ENCODE measurements at places on chromosomes 16 and 17. TPM values are rescaled to one million over a fixed set of nuclear protein-coding genes. Genes with fewer than 3 reads are reported as not detected.

The SLC16A5 gene
- 0.88 TPM for total RNA-seq

The PRMT7 gene
- 48.9 TPM for total RNA-seq

The IL34 gene
- total RNA-seq = 20.0 TPM

The SOST gene
- total RNA-seq = not detected

DNA sequence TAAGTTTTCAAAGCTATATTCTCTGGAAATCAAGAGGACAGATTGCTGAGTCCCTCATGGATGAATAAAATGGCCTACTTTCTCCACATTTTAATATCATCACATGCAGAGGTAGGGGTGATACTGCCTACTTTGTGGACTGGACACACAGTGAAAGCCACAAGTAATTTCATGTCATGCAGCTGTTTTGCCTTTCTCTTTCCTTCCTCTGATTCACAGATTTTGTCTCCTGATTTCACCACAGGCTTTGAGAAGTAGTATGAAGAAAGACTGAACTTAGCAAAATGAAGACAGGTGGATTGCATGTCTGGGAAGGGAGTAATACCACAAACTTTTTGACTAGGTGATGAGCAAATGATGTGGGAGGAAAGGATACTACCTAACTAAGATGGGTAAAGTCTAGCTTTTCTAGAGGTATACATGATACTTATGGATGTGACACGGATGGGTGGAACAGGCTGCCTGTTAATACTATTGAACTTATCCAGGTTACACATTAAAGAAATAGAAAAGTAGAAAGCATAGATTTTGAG is 478.4 kb upstream of the GOT2 start:
- DNase-seq = peak; percentile 32

DNA sequence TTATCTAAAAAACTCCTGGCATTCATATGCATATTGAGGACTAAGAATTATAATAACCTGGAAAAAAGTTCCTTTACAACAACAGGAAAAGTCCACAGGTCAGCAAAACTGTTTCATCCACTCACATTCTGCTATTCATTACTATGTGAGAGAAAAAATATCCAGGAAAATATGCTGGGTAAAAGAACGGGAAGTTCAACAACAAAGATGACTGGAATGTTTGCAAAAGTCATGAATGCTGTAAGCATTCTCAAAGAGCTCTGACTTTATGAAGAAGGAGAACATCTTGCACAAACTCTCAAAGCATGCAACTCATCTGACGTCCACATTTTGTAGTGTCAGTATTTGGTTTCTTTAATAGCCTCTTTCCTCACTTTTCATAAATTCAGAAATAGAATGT is 56.9 kb upstream of the ALDH3A1 start:
- no peak for DNase-seq

DNA sequence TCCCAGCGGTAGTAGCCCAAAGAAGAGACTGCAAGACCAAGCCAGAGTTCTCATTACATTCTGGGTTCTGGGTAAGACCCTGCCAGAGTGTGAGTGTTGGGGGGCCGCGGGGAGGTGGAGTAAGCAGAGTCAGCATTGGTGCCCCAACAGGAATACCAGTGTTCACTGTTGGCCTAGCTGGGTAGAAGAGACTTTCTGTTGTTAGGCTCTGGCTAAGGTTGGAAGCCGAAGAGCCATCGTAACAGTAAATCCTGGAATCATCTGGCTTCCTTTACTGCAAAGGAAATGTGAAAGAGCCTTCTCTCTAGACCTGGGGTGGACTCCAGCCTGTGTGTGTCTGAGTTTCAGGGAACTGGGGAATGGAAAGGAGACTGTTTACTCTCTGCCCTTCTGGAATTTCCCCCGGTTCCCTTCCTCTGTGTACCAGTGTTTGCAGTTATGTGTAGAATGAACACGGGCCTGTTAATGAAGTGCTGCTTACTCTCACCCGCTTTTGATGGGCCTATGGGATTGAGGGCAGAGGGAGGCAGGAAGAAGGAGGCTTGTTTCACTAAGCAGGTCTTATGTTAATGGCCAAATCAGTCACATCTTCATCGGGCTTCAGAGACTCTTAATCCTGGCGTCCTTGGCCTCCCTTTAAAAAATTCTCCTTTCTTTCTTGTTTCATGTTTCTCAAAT is 68.5 kb downstream of the WWP2 start:
- no peak for DNase-seq

The GDPD1 gene
- total RNA-seq = 0.73 TPM

DNA sequence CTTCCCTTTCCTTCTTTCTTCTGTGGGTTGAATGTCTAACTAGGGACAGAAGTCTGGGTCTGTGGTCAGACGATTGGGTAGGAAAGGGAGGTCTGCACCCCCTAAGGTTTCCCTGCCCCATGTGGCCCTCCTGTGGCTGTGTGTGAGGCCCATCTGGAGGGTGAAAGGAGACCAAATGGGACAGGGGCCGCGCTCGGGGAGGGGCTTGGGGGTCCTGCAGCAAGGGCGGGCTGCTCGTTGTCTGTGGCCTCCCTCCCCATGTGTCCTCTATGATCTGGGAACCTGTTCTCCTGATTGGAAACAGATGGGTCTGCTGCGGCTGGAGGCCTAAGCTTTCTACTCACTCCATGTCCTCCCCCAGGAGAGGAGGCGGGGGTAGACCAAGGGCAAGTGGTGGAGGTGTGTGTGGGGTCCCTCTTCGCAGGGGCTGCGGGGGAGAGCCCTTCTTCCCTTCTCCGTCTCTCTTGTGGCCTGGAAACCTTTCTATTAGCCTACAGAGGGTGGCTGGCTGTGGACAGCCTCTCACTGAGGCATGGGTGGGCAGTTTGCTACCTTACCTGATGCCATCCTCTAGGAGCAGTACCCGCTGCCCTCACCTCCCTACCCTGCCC is 18.6 kb downstream of the IGFBP4 start:
- DNase-seq = no peak

DNA sequence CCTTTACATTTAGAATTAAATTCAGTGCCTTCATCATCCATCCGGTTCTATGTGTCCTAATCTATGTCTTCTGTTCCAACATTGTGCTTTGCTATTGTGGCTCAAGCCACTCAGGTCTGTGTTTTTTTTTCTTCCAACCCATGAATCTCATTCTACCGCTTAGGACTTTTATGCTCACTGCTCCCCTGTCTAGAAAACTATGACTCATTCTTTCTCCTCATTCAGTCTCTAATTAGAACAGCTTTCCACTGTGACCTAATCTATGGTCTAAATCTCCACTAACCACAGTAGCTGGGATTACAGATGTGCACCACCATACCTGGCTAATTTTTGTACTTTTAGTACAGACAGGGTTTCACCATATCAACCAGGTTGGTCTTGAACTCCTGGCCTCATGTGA is 418.7 kb downstream of the KCNJ2 start:
- no peak for DNase-seq

- DNase-seq = peak; percentile 41
Measured at GRCh38 chr16:1932050-1933028, 10.7 kb downstream of the MSRB1 start.

The TBC1D3K gene
- not detected for total RNA-seq

The LITAFD gene
- total RNA-seq = not detected

The HOXB5 gene
- total RNA-seq = 0.80 TPM

- DNase-seq = no peak
Measured at GRCh38 chr16:88767546-88768070, 17.4 kb downstream of the PIEZO1 start.

The TAX1BP3 gene
- total RNA-seq = 122 TPM

The KRTAP4-9 gene
- not detected for total RNA-seq

- no peak for DNase-seq
Measured at GRCh38 chr17:27488231-27488630, 32.0 kb downstream of the KSR1 start.

The SYT17 gene
- total RNA-seq = 0.19 TPM

- DNase-seq = peak; percentile 80
Measured at GRCh38 chr17:44556166-44556831, 985 bp upstream of the FZD2 start.

GRCh38 chr17:34146440-34147043 is 108.5 kb upstream of the CCL2 start:
- no peak for DNase-seq

- no peak for DNase-seq
Measured at GRCh38 chr16:50819706-50820105, 77.8 kb downstream of the CYLD start.

GRCh38 chr16:66287926-66288325 is 78.6 kb upstream of the CDH5 start:
- DNase-seq = no peak

The LRRC75A gene
- total RNA-seq = 0.51 TPM

GRCh38 chr16:73048292-73049080 is 558 bp upstream of the ZFHX3 start:
- peak; percentile 59 for DNase-seq

DNA sequence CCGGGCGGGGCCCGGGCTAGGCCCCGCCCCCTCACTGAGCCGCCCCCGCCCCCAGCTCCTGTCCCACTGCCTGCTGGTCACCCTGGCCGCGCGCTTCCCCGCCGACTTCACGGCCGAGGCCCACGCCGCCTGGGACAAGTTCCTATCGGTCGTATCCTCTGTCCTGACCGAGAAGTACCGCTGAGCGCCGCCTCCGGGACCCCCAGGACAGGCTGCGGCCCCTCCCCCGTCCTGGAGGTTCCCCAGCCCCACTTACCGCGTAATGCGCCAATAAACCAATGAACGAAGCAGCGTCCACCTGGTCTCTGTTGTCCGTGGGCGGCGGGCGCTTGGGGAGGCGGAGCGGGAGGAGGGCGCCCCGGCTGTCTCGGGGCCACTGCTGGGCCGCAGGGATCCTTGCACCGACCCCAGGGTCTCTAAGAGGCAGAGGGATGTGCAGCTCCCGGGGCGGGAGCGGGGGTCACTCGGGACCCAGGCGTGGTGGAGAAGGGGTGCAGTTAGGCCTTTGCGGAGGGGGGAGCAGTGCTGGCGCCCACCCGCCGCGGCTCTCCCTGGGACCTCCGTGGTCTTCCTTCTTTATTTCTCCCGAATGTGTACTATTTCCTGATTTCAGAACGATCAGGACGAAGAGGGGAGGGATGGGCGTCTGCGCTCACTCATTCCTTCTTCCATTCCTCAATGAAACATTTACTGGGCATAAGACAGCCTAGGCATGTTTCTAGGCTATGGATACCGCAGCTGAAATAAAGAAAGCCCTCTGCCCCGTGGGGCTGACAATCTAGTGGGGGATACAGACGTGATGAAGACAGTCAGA is 2.0 kb downstream of the HBZ start:
- peak; percentile 48 for DNase-seq

- DNase-seq = no peak
Measured at GRCh38 chr16:71500964-71501363, 11.8 kb upstream of the ZNF19 start.

The DOC2A gene
- total RNA-seq = not detected

DNA sequence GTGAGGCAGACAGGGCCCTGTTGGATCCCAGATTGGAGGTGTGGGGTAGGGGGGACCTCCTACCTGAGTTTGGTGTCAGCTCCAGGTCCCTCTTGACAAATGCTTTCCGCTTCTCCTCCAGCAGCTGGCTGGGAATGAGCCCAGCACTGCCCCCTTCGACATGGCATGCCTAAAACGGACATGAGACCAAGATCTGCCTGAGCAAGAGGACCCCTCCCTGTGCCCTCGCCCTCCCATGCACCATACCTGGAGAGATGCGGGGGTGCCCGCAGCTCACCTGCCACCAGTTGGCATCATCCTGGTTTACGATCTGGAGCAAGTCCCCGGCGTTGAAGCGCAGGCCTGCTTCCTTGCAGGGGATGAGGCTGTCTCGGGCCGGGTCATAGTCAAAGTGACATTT is 26.2 kb downstream of the MPP2 start:
- DNase-seq = no peak

GRCh38 chr17:17598003-17598402 is 6.5 kb upstream of the PEMT start:
- DNase-seq = no peak

DNA sequence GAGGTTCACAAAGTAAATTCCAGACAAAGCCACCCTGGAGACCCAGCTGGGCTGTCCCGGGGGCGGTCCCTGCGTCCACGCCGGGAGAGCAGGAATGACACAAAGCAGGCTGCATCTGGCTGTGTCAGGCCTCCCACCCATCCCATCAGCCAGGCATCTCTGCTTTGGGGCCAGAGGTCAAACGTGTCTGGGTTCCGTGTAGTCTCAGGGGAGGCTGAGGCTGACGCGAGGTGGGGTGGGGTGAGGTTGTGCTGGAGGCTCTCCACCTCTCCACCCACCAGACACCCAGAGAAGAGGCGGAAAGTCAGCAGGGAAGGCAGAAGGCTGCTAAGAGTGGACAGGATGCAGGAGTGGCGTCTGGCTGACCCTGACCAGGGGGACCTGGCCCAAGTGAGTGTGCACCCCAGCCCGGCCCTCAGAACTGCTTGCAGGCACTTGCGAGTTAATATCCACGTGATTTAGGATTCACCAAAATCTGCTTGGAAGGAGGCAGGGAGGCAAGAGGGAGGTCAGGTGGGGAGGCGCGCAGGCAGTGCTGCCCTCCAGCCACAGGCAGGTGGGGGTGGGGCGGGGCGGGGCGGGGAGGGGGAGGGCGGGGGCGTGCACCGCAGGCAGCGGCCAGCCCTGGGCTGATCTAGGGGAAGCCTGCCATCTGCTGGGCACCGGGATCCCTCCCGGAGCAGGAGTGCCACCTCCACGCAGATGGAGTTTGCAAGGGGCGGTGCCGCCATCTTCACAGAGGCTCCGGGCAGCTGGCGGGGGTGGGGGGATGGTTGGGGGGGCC is 44.3 kb downstream of the TBC1D16 start:
- peak; percentile 61 for DNase-seq

- no peak for DNase-seq
Measured at GRCh38 chr16:51153577-51154031, 2.5 kb upstream of the SALL1 start.

The NATD1 gene
- 24.9 TPM for total RNA-seq

The RNF43 gene
- not detected for total RNA-seq

DNA sequence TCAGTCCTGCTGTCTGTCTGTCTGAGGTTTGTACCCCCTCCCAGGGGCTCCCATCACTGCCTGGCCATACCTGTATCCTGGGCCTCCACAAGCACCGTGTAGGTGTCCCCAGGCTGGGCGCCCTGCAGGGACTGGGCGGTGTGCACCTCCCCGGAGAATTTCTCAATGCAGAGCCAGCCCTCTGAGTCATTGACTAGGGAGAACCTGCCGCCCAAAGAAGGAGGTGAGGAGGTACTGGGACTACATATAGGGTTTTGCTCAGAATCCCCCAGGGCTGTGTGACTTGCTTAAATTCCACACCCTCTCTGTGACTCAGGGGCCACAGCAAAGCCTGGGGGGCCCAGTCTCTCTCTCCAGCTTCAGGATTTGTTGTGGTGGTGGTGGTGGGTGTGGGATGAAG is 7.6 kb downstream of the CDH16 start:
- DNase-seq = no peak

DNA sequence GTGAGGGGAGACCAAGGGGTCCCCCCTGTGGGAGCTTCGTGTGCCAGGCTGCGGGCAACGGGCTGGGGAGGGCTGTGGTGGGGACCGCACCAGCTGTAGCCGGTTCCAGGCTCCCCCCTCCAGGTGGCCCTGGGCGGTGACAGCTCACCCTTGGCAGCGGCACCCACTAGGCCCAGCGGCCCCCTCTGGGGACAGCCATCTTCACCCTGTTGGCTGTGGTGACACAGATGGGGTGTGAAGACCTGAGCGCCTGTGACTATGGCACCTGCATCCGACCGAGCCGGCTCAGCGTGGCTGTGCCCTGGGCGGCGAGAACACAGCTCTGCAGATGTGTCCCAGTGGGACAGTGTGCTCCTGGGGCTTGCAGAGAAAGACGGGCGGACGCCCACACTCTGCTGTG is 1.1 kb upstream of the C1QTNF8 start:
- DNase-seq = no peak

The NME2 gene
- total RNA-seq = 388 TPM

The TRPV3 gene
- total RNA-seq = 0.26 TPM

The KDM6B gene
- total RNA-seq = 3.9 TPM

The MPV17L gene
- total RNA-seq = not detected

The HSD17B2 gene
- total RNA-seq = 6.0 TPM

Data from myocyte (in vitro differentiated cells).